ENCODE measurements at places on chromosomes 7 and 10. TPM values are rescaled to one million over a fixed set of nuclear protein-coding genes. Genes with fewer than 3 reads are reported as not detected.

DOCK1 gene
- total RNA-seq, result 98.5 TPM

DNAJB6 gene
- 66.4 TPM for total RNA-seq

UPK3BL2 gene
- total RNA-seq, result 1.7 TPM

GPNMB gene
- total RNA-seq, result 58.6 TPM

All from smooth muscle cell of bladder (primary cell).